ENCODE measurements at places on chromosomes 4 and X. TPM values are rescaled to one million over a fixed set of nuclear protein-coding genes. Genes with fewer than 3 reads are reported as not detected.
A peak's percentile ranks its signal among the peaks of the same experiment; 100 is the strongest.

- no peak for DNase-seq
- no peaks in the 10 kb centered on the region for H3K36me3 ChIP-seq
- no peaks in the 10 kb centered on the region for H3K27me3 ChIP-seq
- H3K27ac ChIP-seq, result no peak overlapping the region
- no peaks in the 10 kb centered on the region for H3K4me1 ChIP-seq
These were observed 193.9 kb downstream of the ANK2 start for GRCh38 chr4:113243312-113243711.

- DNase-seq, result no peak
- no peaks in the 10 kb centered on the region for H3K4me1 ChIP-seq
- H3K36me3 ChIP-seq, result no peaks in the 10 kb centered on the region
- H3K27me3 ChIP-seq, result no peaks in the 10 kb centered on the region
- H3K4me3 ChIP-seq, result no peak overlapping the region
- H3K27ac ChIP-seq, result no peak overlapping the region
These were observed 71.1 kb downstream of the IGSF1 start for GRCh38 chrX:131217989-131218388.

DNA sequence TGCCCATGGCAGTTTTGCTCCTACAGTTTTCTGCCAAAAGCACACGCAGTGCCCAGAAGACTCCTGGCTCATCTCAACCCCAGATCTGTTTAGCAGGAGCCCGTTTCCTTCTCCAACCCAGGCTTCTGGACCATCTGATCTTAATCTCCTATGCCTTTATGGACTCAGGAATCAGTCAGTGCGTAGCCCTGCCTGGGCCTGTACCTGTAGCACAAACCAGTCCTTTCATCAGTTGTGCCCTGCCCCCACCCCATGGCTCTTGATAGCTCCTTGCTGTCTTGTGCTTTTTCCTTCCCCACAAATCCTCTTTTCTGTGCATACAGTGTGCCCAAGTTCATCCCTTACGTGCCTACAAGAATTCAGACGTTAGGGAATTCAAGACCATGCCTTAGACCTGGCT lies 1.5 kb downstream of the ZNF718 start:
- peak overlapping the region; percentile 95 for H3K27ac ChIP-seq
- H3K36me3 ChIP-seq, result no peaks in the 10 kb centered on the region
- H3K4me1 ChIP-seq, result peaks cover 7% of the 10 kb centered on the region
- no peaks in the 10 kb centered on the region for H3K27me3 ChIP-seq

DNA sequence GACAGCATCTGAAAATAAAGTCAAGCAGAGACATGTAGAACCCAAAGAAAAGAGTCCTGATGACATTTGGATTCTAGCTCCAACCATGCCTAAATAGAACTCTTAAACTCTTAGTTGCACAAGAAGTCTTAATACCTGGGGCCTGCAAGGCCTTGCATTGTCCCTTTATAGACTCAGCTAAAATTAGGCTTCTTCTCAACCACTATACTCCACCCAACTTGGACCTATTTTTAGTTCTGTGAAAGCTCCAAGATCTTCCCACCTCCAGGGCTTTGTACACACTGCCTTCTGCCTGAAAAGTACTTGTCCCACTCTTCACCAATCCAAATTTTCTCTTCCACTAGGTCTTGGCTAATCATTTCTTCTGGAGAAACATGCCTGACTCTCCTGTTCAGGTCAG lies 36.5 kb downstream of the PLK4 start:
- H3K27me3 ChIP-seq, result no peaks in the 10 kb centered on the region
- no peaks in the 10 kb centered on the region for H3K4me1 ChIP-seq
- H3K36me3 ChIP-seq, result peaks cover 50% of the 10 kb centered on the region
- DNase-seq, result no peak
- no peak overlapping the region for H3K27ac ChIP-seq

DNA sequence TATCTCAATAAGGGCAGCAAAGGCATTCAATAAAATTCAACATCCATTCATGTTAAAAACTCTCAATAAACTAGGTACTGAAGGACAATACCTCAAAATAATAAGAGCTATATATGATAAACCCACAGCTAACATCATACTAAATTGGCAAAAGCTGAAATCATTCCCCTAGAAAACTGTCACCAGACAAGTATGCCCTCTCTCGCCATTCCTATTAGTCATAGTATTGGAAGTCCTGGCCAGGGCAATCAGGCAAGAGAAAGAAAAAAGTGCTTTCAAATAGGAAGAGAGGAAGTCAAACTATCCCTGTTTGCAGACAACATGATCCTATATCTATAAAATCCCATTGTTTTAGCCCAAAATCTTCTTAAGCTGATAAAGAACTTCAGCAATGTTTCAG lies 116.8 kb downstream of the TENT5D start:
- H3K36me3 ChIP-seq, result no peaks in the 10 kb centered on the region
- H3K4me1 ChIP-seq, result no peaks in the 10 kb centered on the region
- DNase-seq, result no peak
- no peak overlapping the region for H3K27ac ChIP-seq
- no peaks in the 10 kb centered on the region for H3K27me3 ChIP-seq
- no peak overlapping the region for H3K4me3 ChIP-seq

- no peaks in the 10 kb centered on the region for H3K4me1 ChIP-seq
- H3K4me3 ChIP-seq, result no peak overlapping the region
- no peaks in the 10 kb centered on the region for H3K36me3 ChIP-seq
- no peak overlapping the region for H3K27ac ChIP-seq
- DNase-seq, result no peak
- H3K27me3 ChIP-seq, result no peaks in the 10 kb centered on the region
These were observed 313.8 kb upstream of the TEX13C start for GRCh38 chrX:125005863-125006262.

DNA sequence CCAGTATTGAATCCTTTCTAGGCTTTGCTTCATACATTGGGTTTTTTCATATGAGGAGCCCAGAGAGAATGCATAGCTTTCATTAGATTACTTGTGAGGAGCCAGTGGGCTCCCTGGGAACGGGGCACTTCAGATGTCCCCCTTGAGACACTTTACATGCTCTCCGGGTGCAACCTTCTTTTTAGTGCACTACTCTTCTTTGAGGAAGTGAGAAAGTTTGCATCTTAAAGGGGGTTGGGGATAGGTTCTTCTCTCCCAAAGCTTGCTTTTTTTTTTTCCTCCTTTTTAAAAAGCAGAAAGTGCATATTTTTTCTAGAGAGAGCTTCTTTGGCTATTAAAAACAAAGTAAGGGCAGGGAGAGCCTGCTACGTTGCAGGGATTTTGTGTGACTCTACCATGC lies 4.3 kb downstream of the HADH start:
- no peak for DNase-seq
- H3K4me3 ChIP-seq, result no peak overlapping the region
- H3K36me3 ChIP-seq, result no peaks in the 10 kb centered on the region
- no peaks in the 10 kb centered on the region for H3K27me3 ChIP-seq
- no peak overlapping the region for H3K27ac ChIP-seq

- DNase-seq, result no peak
- H3K4me1 ChIP-seq, result no peaks in the 10 kb centered on the region
- no peaks in the 10 kb centered on the region for H3K36me3 ChIP-seq
- no peak overlapping the region for H3K27ac ChIP-seq
- no peak overlapping the region for H3K4me3 ChIP-seq
These were observed 165.0 kb downstream of the RBM46 start for GRCh38 chr4:154946113-154946512.

DNA sequence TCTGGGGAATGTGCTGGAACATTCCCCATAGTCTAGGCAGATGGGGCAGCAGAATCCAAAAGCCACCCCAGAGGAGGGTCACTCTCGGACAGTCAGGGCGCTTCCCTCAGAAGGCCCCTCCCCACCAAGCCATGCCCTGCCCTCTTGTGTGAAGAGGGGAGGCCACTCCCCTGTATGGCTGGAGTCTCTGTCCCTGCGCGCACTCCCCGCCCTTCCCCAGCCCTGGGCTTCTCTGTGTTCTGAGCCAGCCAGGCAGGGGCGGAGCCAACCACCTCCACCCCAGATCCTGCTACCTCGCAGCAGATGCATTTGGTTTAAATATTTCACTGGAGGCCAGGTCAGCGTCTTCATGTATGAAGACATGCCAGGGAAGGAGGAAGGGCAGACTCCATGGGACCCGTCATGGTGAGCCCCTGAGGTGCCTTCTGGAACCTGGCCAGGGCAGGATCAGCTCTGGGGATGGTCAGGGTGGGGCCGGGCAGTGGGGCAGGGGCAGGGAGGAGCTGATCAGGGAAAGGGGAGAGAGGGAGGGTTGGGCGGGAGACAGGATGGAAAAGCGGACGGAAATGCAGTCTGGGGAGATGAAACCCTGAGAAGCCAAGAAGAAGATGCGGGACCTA lies 107.3 kb downstream of the ADRA2C start:
- H3K36me3 ChIP-seq, result no peaks in the 10 kb centered on the region
- no peak for DNase-seq
- no peaks in the 10 kb centered on the region for H3K4me1 ChIP-seq
- H3K27ac ChIP-seq, result no peak overlapping the region

The TCP11X2 gene
- total RNA-seq, result not detected

The CCDC149 gene
- 9.1 TPM for total RNA-seq

The SATL1 gene
- total RNA-seq, result not detected

The FAM53A gene
- 0.45 TPM for total RNA-seq

The PAGE5 gene
- not detected for total RNA-seq

The FRMPD4 gene
- 2.5 TPM for total RNA-seq

The ERCC6L gene
- 0.08 TPM for total RNA-seq

Measured in heart right ventricle (tissue), 16 donors.